ENCODE measurements at places on chromosomes 6 and 20.
A peak's percentile ranks its signal among the peaks of the same experiment; 100 is the strongest.

DNA sequence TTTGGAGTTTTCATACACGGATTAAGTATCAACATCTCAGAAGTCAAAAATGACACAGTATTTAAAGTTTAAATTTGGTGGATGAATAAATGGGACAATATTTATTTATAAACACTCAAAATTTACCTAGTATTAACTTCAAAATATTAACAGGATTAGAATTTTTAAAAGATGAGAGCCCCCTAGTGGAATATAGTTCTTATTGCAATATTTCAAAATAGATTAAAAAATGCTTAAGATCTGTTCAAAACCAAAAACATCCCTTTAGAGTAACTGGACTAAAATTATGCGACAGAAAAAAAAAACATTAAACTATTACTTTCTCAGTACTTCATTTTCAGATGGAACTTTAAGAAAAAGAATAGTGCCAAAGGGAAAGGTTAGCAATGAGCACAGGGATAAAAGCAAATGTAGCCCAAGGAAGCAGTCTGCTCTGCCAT lies 56.6 kb downstream of the SNX14 start:
- DNase-seq = no peak

- DNase-seq = no peak
These were observed 117.7 kb upstream of the CCDC28A start for GRCh38 chr6:138655828-138656227.

GRCh38 chr6:165486183-165487137 lies 176.6 kb downstream of the PDE10A start:
- DNase-seq = no peak

DNA sequence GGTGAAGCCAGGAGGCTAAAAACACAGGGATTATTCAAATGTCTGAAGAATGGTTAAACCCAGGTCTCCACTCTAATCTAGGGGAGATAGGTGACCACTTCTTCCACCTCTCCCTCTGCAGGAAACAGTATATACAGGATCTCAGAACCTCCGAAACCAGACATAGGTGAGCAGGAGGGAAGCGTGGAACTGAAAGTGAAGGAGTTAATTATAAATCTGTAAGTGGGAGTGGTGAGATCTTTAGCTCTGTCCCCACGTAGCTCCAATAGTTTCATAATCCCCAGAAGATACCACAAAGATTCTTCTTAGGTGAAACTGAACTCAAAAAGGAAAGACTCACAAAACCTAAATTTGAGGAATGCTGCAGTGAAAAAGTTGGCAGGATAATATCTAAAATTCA lies 76.8 kb downstream of the THEMIS start:
- no peak for DNase-seq

- DNase-seq = no peak
These were observed 113.2 kb upstream of the PTPRT start for GRCh38 chr20:43302936-43303335.

- DNase-seq = no peak
These were observed 121.1 kb downstream of the GPR63 start for GRCh38 chr6:96716221-96716620.

GRCh38 chr6:3221578-3221977 lies 5.9 kb downstream of the TUBB2B start:
- DNase-seq = no peak

- no peak for DNase-seq
These were observed 22.2 kb upstream of the GABRR1 start for GRCh38 chr6:89239338-89239737.

GRCh38 chr6:33759887-33760629 lies 13.4 kb upstream of the IP6K3 start:
- DNase-seq = no peak

GRCh38 chr20:45779011-45779915 lies 12.4 kb downstream of the WFDC3 start:
- DNase-seq = peak; percentile 76

Measured in urinary bladder (tissue), 4 donors.